Caki2 (cell line): ENCODE measurements at places on chromosomes 4 and X.

DNA sequence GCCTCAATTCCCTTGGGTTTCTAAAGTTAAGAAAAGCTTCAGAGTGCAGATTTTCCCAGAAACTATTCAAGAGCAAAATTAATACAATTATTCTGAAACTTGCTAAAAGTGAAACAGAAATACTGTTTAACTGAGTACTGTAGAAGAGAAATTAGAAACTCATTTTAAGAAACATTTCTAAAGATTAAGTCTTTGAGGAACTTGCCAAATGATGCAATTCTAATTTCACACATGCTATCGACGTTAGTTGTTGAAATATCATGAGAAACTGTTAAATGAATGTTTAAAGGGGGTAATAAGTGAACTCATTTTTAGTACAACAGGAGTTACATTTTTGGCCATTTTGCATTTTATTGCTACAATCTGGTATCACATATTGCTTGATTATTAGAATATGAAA lies 125.3 kb upstream of the MAOA start:
- DNase-seq = no peak

DNA sequence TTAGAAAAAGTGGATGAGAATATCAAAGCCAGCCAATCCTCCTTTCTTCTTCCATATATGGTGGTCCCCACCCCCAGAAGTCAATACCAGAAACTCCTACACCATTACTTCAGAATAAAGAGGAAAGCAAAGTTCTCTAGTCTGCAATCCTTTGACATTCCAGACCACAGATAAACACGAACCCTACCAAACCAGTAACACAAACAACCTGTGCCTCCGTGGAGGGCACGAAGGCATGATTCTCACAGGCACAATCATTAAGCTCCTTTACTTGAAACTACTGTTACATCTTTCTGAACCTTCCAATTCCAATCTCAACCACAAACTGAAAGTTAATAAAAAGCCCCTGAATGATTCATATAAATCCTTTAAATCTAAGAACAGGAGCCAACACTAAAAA lies 16.3 kb downstream of the MAML3 start:
- no peak for DNase-seq

- peak; percentile 6 for DNase-seq
Observed at GRCh38 chrX:17859609-17860178, 1.4 kb downstream of the RAI2 start.

DNA sequence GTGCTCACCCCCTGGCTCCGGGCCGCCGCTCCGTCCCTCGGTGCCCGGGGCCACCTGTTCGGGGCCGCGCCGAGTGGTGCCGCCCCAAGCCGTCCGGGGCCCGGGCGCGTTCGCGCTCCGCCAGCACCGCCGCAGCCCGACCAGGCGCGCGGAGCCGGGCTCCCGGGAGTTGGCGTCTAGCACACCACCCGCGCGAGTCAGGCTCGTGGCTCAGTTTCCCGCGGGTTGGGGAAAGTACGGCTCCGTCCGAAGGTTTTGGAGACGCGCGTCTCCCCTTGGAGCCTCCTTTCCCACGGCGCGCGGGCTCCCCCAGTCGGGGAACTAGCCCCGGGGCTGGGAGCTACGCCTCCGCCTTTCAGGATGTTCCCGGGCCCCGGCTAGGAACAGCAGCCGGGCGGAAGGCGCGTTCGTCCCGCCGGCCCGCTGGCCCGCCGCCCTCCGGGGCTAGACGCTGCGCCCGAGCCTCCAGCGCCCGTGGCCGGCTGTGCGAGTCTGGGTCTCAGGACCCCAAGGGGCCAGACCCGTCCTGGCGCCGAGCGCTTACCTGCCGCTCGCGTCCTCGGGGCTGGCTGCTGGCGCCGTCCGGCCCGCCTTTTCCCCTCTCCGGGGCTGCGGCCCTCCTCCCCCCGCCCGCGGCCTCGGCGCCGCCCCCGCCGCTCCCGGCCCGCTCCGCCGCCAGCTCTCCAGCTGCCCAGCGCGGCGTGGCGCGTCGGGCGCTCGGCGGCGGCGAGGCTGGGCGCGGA lies at the start of gene ADGRG2:
ADGRG2 (minus strand) TSS at position 571 of the 743 bp plus-strand sequence. CDS start 53,634 bp downstream, outside the sequence.
- DNase-seq = peak; percentile 53

DNA sequence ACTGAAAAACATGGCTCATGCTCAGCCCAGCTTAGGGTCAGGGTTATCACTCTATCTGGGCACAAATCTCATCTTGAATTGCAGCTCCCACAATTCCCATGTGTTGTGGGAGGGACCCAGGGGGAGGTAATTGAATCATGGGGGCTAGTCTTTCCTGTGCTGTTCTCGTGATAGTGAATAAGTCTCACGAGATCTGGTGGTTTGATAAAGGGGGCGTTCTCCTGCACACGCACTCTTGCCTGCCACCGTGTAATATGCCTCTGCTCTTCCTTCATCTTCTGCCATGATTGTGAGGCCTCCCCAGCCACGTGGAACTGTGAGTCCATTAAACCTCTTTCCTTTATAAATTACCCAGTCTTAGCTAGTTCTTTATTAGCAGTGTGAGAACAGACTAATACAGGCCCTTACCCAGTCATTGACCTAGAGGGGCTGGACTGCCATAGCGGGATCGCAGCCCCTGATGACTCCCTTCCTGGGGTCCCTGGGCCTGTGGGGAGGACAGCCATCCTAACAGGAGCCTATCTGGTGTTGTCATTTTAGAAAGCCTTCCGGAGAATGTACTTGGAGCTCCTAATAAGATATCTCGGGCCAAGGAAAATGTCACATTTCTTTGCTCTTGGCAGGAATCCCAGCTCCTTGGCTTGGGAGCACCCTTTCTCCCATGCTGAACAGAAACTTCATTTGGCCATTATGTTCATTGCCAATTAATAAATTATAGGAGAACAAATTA lies 112.6 kb downstream of the PHKA2 start:
- DNase-seq = no peak

DNA sequence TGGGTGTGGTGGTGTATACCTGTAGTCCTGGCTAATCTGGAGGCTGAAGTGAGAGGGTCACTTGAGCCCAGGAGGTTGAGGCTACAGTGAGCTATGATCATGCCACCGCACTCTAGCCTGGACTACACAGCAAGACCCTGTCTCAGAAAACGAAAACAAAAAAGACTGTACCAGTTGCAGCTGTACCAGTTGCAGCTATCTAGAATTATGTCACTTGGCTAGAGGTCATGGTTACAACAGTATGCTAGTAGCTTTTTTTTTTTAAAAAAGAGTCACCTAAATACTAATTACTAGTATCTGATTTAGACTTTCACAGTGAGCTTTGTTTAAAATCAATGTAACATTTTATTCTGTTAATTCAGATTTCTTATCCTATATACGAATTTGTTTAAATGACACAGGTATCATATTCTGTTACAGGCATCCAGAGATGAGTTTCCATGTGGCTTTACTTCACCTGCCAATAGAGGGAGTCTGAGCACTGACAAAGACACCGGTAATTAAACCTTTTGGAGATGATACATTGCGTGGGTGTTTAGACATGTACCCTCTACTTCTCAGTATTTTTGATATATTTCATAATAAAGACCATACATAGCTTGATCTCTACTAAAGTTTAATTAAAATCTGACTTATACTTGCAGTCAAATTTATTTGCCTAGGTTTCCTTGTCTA lies 100.2 kb upstream of the IL13RA1 start:
- no peak for DNase-seq

DNA sequence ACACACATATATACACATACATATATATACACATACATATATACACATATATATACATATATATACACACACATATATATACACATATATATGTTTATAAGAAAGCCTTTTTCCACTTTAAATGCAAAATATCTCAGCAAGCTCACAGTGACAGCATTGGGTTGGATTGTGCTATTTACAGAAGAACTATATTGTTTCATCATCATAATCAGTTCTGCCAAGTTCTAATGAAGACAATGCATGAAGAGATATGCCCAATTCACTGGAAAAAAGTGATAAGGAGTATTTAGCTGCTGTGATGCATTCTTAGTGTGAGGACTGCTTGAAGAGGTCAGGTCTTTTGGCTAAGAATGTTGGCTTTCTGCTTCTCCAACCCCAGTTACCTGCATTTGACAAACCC lies 54.4 kb downstream of the RNF150 start:
- DNase-seq = no peak

DNA sequence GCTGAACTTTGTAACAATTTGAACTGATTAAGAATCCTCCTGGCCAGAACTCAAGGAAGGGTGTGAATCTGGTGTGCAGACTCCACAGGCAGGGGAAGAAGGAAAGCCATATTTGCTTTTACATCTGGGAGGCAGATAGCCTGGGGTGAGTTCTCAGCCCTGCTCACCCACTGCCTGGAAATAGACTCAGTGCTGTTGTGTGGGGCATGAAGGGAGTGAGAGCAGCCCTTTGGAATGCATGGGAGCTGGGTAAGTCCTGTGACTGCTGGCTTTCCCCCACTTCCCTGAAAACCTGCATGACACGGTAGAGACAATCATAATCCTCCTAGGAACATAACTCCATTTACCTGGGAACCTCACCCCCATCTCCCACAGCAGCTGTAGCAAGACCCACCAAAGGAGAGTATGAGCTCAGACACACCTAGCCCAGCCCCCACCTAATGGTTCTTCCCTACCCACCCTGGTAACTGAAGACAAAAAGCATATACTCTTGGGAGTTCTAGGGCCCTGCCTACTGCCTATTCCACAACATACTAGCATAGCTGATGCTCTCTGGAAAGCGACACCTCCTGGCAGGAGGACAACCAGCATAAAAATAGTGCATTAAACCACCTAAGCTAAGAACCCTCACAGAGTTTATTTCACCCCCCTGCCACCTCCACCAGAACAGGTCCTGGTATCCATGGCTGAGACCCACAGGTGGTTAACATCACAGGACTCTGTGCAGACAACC lies 59.3 kb upstream of the UBQLN2 start:
- no peak for DNase-seq

GRCh38 chrX:19388741-19389140 lies 45.0 kb downstream of the PDHA1 start:
- DNase-seq = no peak

- no peak for DNase-seq
Observed at GRCh38 chr4:120130786-120131185, 64.1 kb upstream of the MAD2L1 start.

GRCh38 chr4:6500481-6501140 lies 28.2 kb upstream of the PPP2R2C start:
- no peak for DNase-seq

DNA sequence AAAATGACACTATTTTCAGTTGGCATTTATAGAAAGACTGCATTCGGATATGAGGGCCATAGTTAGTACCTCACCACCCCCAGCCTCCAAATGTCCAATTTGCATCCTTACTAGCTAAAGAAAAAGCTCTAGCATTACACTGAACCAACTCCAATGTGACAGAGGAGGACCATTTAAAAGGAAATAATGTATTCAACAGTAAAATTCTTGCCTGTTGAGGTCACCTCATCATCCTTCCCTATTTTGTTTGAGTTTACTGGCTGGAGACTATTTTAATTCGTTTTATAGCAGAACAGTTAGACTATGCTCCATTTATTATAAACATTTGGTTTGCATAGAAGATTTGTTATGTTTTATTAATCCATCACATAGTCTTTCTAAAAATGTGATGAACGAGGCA lies 88.2 kb upstream of the PPARGC1A start:
- no peak for DNase-seq

DNA sequence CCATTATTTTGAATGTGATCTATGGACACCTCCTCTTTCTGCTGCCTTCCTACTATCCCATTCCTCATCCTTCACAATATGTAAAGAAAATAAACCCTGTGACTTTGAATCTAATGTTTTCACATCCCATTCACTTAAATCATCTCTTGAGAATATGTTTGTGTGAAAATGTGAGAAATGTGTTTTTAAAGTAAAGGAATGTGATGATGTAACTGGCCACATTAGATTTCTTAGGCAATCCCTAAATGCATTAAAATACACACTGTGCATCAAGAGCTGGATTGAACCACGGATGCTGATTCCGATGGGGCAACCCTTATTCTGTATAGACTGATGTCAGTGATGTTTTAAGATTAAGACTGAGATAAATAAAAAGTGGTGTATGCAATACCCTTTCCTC lies 558.9 kb upstream of the TENM3 start:
- DNase-seq = peak; percentile 0

GRCh38 chr4:111499291-111499690 lies 646.0 kb upstream of the FAM241A start:
- DNase-seq = no peak

- DNase-seq = no peak
Observed at GRCh38 chr4:84968925-84969324, 2.4 kb upstream of the WDFY3 start.

DNA sequence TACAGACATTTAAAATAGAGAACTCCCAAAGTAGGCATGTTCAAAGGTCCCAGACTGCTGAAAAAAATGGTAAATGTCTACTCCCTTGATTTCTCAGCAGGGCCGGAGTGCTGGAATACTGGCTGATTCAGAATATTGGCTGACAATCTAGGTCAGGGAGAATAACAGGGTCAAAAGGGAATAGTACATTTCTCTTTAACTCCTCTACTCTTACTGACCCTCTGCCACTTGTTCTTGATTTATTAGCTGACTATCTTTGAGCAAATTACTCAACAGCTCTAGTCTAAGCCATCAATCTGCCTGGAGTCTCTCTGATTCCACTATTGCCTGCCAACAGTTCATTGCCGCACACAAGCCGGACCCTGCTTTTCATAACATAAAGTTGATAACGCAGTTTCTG lies 19.7 kb upstream of the NWD2 start:
- no peak for DNase-seq

- no peak for DNase-seq
Observed at GRCh38 chr4:156242390-156242789, 288.7 kb upstream of the CTSO start.

DNA sequence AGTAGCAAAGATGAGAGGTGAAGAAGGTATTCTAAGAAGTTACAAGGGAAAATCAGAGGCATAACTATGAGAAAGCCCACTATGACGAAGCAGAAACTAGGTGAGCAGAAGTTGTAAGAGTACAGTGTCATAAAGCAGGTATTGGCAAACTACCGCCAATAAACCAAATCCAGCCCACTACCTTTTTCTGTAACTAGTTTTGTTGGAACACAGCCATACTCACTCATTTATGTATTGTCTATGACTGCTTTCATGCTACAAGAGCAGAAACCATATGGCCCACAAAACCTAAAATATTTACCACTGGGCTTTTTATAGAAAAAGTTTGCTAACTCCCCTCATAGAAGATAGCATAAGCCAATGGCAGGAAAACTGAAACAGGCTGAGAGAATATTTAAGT lies 31.8 kb upstream of the ZCCHC13 start:
- DNase-seq = no peak

GRCh38 chr4:74054483-74055047 lies 16.1 kb upstream of the CXCL3 start:
- DNase-seq = no peak
